Left lung (tissue), 14 donors: ENCODE measurements at places on chromosomes 7 and 10.

DNA sequence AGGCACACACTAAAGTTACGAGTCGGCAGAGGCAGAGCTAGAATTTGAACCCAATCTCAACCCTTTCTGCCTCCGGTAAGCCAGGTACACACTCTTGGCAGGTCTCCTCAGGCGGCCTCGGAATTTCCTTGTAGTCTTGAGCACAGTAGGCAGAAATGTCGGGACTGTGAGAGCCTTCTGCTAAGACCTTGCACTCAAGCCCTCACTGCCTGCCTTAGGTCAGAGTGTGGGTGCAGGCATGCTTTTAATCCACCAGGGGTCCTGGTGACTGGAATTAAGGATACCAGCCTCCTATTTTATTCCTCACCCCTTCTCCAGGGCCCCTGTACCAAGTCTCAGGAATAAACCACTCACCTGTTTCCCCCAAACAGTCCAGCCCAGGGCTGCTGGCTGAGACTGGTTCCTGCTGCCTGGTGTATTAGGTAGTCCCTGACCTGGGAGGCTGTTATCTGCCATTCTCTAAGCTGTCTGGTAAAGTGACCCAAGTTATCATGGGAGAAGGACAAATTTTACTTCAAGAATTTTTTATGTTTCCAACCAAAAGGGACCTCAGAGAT lies 855 bp downstream of the ATP6V1F start:
- peak; percentile 44 for DNase-seq

DNA sequence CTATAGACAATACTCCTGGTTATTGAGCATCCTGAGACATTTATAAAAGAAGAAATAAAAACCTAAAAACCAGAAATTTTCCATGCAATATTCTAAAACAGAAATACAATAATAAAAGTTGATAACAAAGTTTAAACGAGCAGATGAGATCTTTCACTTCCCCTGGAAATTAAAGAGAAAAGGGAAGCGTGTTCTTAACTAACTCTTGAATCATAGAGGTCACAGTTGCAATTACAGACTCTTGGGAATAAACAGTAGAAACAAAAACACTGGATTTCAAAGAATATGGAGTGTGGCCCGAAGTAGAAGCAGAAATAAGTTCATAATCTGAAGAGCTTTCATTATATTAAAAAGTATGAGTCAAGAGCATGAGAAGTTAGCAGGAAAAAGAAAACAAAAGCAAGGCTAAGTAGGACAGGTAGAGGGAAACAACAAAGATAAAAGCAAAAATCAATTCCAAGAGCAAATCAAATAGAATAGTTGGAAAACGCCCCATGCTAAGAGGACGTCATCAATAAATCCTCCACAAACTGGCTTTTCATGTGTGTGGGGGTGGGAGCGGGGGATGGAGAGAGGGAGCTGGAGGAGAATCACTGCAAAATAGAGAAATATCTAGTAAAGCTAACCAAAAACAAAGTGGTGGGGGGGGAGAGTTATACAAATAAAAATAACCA lies 55.2 kb upstream of the C10orf71 start:
- no peak for DNase-seq

- peak; percentile 52 for DNase-seq
Observed at GRCh38 chr10:68301790-68302502, 29.9 kb upstream of the HNRNPH3 start.

DNA sequence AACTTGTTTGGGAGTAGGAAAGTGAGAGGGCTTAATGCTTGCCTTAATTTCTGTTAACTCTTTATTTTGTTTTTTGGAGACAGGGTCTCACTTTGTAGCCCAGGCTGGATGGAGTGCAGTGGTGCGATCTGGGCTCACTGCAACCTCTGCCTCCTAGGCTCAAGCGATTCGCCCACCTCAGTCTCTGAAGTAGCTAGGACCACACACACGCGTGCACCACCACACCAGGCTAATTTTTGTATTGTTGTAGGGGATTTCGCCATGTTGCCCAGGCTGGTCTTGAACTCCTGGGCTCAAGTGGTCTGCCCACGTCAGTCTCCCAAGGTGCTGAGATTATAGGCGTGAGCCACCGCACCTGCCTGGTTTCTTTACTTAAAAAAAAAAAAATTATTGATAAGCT lies 1.9 kb downstream of the PPP2R2D start:
- no peak for DNase-seq

DNA sequence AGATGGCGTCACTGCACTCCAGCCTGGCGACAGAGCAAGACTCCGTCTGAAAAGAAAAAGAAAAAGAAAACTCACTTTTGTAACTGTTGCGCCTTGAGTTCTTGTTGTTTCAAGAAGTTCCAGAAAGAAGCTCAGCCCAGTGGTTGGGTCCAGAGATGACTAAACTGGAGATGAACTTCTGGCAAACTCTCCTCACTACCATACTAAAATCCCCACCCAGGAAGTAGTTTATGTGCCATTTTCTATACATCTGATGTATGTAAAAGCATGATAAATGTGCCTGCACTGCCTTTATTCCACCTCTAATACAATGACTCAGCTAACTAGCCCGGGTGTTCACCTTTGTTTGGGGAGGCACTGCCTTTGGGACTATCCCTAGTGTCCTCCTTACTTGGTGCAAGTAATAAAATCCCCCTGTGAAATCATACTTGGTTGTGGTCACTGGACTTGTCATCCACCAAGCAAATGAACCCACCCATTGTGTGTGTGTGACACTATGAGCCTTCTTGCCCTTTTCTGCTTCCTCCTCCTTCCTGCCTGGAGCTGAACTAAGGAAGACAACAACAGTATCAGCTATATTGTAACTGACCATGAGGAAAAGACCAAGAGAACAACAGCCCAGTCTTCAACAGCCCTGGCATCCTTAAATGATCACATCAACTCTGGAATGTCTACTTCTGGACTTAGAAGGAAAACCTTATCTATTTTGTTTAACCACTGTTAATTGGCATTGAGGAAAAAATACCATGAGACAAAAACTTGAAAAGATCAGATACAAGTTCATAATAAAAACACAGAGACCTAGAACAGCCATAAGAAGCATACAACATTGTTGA lies 33.6 kb downstream of the JMJD1C start:
- no peak for DNase-seq

GRCh38 chr7:110759069-110759468 lies 331.9 kb upstream of the LRRN3 start:
- DNase-seq = no peak
